ENCODE measurements at places on chromosomes 6 and 20.
A peak's percentile ranks its signal among the peaks of the same experiment; 100 is the strongest.

GRCh38 chr20:13232999-13233398, 11.9 kb downstream of the ISM1 start:
- no peak for DNase-seq

DNA sequence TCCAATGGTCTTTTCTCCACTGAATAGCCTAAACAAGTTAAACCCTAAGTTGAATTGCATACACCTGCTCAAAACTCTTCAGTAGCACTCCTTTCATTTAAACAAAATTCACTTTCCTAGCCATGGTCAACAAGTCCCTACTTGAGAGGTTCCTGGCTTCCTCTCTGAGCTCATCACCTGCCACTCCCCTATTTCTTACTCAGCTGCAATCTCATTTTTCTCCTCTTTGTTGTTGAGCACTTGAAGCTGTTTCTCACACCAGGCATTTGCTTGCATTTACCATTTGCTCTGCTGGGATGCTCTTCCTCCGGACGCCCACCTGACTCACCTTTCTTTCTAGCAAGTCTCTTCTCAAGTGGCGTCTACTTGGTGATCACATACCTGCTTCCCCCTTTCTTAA, 38.5 kb downstream of the EDN1 start:
- no peak for DNase-seq

- no peak for DNase-seq
These were observed 66.9 kb downstream of the FAXC start for GRCh38 chr6:99282479-99283062.

GRCh38 chr6:35602133-35602946, 86.4 kb downstream of the FKBP5 start:
- DNase-seq, result no peak

DNA sequence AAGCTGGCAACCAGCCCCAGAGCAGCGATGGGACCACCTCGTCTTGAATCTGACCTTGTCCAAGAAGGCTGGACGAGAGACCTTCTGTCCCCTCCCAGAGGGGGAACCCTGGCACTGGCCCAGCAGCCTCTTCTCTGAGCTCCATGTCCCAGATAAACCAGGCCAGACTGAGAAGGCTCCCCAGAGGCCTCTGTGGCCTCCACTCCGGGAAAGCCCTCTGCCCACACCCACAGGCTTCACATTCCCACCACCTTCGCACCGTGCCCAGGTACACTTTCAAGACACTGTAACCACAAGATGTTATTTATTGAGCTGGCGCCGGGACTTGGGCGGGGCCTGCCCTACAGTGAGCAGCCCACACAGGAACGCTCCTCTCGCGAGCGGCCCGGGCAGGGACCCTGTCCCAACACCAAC, 33.2 kb downstream of the ADA start:
- no peak for DNase-seq

- no peak for DNase-seq
These were observed 618.7 kb downstream of the PKHD1 start for GRCh38 chr6:51468704-51469103.

GRCh38 chr6:166206510-166207283, 39.0 kb upstream of the TBXT start:
- DNase-seq, result no peak

- DNase-seq, result no peak
These were observed 180.6 kb downstream of the PTPRK start for GRCh38 chr6:128339635-128340450.

DNA sequence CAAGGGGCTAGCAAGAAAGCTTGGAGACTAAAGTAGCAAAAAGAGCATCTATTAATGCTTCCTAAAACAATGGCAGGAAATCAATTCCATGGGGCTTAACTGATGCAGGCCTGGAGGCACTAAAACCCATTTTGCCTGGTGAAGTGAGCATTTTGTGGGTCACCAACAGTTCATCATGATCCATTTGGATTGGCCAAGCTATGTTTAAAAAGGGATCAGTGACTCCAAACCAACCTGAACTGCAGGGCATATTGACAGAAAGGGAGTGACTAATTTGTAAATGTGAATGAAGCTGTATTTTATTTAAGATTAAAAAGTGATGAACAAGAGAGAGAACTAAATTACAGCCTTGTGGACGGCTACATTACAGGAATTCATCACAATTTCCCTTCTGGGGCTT, 132.0 kb downstream of the PCSK2 start:
- DNase-seq, result no peak

- no peak for DNase-seq
These were observed 43.3 kb upstream of the PHACTR2 start for GRCh38 chr6:143634486-143634885.

DNA sequence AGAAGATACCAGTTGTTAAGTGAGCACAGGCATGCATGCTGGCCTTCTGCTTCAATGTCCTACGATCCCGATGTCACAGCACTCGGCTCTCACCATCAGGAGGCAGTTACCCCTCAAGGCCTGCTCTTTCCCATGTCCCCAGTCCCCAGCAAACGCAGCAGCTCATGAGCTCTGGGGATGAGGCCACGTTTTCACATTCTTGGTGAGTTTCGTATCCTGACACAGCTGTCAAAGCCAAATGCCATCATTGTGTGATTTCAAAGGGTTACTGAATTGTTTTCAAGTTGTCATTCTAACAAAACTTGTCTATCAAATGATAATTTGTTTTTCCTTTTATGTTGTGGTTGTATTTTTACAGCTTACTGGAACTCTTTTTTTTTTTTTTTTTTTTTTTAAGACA, 226.9 kb upstream of the KCNG1 start:
- no peak for DNase-seq

DNA sequence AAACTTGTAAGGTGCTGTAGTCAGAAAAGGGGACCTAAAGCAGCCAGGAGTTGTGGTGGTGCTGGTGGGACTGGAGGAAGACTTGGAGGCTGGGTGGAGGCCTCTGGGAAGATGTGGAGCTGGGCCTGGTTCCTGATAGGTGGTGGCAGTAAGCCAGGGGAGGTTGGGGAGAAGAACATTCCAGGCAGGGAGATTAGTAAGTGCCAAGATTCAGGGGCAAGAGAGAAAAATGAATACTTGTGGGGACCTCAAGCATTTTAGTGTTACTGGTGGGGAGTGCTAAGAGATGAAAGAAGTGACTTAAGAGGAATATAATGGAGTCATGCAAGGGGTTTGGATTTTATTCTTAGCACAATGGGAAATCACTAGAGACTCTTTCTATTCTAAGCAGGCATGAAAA, 79.0 kb upstream of the B3GAT2 start:
- no peak for DNase-seq

- no peak for DNase-seq
These were observed 1.7 kb downstream of the RPS6KA2 start for GRCh38 chr6:166625356-166625755.

DNA sequence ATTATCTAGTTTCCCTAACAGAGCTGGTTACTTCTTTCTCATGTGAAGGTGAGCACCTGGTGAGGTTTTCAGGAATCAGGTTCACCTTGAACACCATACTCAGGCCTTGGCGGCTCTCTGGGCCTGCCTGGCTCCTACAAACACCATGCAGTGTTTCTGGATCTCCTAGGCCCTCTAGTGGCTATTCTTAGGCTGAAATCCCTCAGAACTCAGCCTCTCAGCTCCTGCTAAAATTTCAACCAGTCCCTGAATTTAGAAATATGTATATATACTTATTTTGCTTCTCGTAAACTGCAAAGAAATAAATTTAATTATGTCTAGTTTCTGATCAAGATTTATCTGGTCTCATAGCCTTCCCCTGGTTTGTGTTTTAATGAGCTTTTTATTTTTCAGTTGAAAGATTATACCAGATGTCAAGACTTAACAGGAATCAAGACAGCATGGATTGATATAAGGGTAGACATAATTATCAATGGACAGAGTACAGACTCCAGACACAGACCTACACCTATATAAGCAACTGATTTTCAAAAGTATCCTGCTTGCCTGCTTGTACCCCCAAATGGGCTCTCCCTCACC, 55.9 kb downstream of the ANKEF1 start:
- DNase-seq, result peak; percentile 50

GRCh38 chr20:3896853-3897583, 7.8 kb downstream of the PANK2 start:
- DNase-seq, result no peak

DNA sequence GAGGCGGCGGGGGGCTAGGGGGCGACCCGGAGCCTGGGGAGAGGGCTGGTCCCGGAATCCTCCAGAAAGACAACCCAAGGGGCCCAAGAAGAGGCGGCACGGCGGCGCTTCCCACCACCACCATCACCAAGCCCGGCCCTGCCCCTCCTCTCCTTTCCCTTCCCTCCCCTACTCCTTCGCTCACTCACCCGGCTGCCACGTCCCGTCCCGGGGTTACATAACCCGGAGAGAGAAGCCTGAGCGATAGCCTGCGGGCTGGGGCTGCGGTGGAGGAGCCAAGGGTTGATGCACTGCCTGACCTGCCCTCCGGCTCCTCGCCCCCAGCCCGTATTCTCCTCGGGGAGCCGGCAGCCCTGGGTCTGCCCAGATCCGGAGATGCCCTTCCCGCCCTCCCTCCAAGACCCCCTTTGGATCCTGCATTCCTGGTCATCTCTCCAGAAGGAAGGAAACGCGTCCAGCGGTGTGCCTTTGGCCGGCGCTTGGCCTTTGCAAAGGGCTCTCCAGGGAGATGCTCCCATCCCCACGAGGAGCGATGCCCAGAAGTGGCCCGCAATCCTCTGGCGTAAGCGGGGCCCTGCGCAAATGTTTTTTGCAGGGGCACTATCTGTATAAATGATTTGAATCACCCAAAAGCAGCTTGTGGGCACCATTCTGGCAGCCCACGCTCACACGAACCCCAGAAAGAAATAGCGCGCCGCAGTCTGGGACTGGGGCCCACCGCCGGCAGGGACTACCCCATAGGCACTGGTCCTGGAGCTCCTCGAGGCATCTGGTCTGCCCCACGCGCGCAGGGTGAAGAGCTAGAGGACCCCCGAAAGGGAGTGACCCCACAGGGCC, 4.6 kb upstream of the CPXM1 start:
- DNase-seq, result peak; percentile 66

- DNase-seq, result no peak
These were observed 22.5 kb upstream of the IRAK1BP1 start for GRCh38 chr6:78844899-78845298.

GRCh38 chr6:56999049-56999448, 44.1 kb downstream of the BEND6 start:
- no peak for DNase-seq

GRCh38 chr6:165952514-165952913, 215.1 kb downstream of the TBXT start:
- DNase-seq, result no peak

DNA sequence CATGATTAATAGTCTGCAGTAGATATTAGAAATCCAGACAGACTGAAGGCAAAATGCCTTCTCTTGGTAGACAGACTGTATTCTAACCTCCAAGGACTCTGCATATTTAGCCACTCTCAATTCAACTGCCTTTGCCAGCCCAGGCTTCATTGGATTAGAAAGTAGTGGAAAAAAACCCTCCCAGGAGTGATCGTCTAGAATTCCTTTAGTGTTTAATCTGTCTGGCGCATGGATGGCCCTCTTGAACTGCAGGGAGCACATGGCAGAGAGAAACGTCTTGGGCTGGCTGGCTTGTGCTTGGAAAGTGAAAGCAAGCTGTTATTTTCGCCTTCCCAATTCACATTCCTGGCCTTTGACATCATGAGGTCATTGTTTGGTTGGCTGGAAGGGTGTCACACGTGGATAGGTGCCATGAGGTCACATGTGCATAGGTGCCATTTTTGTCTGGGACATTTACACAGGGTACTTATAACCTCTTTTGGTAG, 30.9 kb upstream of the NEDD9 start:
- DNase-seq, result no peak

Data from ecto neural progenitor cell (in vitro differentiated cells).